ENCODE measurements at places on chromosomes 7 and 10. TPM values are rescaled to one million over a fixed set of nuclear protein-coding genes. Genes with fewer than 3 reads are reported as not detected.
A peak's percentile ranks its signal among the peaks of the same experiment; 100 is the strongest.

DNA sequence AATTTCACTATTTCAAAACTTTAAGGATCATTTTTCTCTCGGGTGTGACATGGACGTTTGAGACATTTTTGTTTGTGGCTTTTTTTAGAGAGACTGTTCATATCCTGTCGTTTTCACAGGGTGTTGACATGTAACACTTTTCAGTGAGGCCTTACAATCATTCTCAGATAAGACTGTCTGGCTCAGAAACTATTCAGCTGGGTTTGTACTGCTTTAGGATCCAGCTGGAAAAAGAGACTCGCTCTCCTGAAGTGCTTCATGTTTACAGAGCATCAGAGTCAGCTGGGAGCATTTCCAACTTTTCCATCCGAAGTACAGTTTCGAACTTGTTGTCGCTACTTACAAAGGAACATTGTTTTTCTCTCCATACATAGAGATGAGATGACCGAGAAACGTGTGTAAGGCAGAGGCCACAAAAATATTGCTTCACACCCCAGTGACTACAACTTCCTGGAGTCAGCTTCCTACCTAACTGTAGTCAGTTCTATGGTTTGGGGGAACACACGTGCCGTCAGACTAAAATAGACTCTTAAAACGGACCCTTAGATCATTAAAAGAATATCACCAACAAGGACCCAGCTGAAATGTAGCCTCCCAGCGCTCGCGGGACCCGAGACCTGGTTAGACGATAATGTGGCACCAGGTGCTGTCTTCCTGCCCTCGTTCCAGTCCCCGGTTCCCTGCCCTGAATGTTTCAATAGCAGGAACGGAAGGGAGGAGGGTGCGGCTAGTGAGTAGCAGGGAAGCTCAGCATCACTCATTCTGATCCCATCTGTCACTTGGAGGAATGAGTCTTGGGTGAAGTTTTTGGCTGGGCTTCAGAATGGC lies 78.0 kb downstream of the MKI67 start:
- peak; percentile 62 for DNase-seq

DNA sequence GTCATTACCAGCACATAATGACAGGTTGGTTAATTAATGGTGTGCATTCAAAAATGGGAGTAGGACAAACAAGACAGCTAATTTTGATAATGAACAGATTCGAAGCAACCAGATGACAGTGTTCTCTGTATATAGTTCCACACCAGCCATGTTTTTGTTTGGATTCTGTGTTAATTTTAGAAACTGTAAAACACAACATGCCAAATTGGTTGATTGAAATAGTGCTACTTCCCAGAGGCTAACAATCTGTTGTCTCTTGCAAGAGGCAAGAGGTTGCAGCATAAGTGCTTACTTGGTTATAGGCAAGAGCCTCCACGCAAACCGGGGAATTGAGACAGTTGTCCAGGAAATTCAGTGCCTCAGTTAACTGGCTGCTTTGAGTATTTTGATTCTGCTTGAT lies 170.2 kb upstream of the HABP2 start:
- no peak for DNase-seq

DNA sequence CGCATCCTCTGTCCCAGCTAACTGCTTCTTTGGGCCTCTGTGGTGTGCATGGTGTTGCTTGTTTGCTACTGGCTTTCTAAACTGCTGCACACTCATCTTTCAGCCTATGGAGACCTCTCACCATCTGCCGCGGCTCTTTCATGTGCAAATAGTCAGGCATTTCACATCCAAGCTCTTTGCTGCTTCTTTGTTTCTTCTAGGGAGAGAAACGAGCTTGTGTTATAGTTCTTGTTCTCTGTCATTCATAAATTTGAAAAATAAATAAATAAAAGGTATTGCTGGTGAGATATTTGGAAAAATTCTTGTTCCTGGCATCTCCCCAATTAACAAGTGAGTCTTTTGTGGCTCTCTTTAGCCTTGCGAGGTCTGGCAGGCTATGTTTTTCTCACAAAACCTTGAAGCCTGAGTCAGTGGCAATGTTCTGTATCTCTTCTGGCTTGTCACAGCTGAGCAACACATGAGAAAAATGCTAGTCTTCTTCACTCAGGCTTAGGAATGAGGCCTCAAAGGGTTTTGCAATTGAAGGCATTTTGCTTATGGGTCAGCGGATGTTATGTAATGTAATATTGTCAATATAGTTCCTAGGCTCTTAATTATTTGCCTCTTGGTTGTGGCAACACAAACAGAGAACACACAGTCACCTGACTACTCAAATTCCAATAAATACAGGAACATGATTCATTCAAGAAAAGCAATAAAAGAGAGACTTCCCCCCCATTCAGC lies 274.0 kb downstream of the FRMD4A start:
- DNase-seq: no peak

DNA sequence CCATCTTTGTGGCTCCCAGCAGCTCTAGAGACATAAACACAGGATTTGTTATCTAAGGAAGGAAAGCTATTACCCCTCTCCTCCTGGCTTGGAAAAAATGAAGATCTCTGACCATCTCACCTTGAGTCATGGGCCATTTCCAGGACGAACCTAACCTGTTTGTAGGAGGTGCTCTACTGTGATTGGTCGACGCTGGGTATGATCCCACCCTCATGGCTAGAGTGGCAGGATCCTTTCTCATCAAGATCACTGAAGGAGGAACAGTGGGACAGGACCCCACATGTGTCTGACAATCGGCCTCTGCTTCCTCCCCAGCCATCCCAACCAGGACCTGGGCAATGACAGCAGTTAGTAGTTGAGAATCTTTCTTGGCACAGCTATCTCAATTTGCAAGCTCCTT lies 144.1 kb downstream of the EMX2 start:
- no peak for DNase-seq

SPDYE5 gene
- 0.39 TPM for total RNA-seq
